ENCODE measurements at places on chromosomes 6 and 20.
A peak's percentile ranks its signal among the peaks of the same experiment; 100 is the strongest.

- DNase-seq: no peak
These were observed 232.6 kb upstream of the MAP3K7 start for GRCh38 chr6:90819483-90819882.

DNA sequence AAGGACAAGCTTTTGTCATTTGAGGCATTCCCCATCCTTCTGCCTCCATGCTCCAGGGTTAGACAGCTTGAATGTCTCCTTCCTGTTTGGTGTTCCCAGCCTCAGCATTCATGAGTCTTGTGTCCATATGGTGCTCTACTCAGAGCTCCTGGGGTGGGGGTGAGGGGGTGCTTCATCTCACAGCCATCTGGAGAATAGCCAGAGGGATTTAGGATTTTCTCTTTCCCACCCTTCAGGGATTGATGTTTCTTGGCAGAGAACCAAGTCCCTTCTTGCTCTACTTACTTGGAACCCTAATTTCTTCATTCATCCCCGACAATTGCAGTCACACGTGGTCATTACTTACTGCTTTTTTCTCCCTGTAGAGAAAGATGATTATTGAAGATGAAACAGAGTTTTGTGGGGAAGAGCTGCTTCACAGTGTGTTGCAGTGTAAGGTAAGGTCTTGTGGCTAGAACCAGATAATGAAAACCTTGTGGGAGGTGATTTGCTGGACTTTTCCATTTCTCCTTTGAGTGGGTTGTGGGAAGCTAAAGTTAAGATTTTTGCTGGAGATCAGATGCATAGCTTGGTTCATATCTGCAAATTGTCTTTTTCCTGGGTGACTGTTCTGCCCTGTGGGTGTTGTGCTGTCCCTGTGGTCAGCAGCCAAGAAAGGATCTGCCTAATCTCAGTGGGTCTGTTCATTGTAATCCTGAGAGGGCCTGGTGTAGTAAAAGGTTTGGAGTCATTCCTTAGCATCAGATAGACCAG is 18.6 kb downstream of the CMTR1 start:
- DNase-seq: no peak

DNA sequence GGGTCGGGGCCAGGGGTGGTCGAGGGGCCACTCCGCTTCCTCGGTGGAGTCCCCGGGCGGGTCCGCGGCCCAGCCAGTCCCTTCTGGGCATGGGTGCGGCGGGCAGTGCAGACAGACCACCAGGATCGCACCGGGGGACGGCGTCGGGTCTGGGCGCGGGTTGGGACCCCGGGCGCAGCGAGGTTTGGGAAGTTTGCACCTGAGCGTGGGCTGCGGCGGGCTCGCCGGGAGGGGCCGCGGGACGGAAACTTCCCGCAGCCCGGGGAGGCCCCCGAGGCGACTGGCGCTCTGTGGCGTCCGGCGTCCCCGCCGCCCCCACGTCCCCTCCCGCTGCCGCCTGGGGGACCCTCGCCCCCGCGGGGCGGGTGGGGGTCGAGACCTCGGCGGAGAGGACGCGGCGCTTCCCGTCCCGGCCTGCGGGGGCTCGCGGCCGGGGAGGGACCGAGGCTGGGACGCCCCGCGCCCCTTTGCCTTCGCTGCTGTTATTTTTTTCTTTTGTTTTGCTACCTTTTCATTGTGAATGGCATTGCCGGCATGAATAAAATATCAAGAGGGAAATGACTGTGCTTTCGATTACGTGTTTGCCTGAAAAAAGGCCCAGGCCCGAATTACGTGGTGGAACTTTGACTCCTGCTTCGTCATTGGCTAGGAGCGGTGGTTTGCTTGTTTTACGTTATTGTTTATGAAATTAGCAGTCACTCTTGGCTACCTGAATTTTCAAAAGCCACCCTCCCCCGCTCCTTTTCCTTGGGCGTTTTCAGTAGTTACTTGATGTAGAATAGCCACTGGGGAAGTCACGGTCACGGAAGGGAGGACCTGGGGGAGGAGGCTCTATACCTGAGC is 703 bp downstream of the SNX9 start:
- peak; percentile 85 for DNase-seq

DNA sequence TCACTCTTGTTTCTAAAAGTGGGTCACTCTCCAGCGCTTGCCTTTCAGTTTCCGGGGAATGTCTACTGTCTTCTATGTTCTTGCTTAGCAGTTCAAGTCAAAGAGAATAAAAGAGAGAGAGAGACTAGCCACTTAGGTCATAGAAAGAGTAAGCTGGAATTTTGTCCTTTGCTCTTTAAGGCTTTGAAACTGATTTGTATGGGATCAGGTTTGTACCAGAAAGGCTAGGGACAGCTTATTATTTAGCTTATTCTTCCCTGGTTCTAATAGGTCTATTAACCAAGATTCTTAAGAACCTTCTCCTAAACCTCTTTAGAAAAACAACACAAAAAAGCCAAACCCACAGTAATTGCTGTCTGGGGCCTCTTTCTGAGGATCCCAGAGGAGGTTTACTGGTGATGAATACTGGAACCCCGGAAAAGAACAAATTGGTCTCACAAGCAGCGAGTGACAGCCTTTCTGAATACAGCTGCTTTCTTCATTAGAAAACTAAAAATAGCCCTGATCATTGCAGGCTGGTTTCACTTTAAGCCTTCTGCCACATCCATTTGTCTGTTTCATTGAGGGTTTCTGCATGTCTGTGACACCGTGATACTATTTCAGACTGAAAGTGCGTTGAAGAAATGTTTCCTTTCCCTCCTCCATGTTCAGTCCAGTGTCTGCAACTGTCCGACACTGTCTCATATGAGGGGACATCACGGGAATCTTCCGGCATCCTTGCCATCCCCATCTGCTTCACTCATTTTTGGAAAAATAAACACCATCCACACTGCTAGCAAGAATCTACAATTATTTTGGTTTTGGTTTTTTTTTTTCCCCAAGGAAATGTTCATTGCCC is 75.1 kb upstream of the ATXN1 start:
- peak; percentile 66 for DNase-seq

DNA sequence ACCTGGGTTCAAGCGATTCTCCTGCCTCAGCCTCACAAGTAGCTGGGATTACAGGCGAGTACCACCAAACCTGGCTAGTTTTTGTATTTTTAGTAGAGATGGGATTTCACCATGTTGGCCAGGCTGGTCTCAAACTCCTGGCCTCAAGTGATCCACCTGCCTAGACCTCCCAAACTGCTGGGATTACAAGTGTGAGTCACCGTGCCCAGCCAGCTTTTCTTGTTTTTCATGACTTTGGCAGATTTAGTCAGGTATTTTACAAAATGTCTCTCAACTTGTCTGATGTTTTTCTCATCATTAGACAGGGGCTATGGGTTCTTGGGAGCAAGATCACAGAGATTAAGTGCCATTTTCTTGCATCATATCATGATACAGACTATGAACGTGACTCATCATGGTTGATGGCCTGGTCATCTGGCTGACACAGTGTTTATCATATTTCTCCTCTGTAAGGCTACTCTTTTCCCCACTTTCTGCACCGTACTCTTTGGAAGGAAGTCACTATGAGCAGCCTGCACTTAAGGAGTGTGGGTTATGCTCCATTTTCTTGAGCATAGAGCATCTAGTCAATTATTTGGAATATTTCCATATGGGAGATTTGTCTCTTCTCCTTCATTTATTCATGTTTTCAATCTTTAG is 67.8 kb downstream of the RNF182 start:
- no peak for DNase-seq

DNA sequence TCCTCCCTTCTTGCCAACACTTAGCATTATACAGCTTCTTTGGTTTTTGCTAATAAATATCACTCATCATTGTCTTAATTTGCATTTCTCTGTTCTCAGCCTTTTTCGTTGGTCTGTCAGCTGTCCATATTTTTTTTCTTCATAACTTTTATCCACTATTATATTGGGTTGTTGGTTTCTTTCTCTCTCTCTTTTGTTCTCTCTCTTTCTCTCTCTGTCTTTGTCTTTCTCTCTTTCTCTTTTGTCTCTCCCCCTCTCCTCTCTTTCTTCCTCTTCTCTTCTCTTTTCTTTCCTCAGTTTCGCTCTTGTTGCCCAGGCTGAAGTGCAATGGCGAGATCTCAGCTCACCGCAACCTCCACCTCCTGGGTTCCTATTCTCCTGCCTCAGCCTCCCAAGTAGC is 36.5 kb downstream of the JARID2 start:
- no peak for DNase-seq

- no peak for DNase-seq
These were observed 122.3 kb downstream of the RPS12 start for GRCh38 chr6:132936646-132937045.

DNA sequence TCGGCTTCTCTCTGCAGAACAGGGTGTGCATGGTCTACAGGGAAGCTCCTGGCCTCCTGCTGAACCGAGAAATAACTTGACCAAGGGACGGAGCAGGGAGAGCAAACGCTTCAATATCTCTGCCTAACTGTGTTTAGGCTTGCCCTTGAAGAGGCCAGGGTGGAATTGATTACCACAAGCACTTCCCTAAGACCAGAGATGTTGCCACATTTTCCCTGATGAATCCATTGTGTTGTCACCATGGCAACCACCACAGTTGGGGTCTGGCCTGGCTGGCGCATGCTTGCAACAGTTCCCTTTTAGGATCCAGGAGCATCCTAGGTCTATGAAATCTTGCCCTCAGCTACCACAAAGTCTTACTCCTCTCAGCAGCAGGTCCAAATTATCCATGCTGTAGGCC is 213.5 kb upstream of the SULF2 start:
- peak; percentile 18 for DNase-seq

DNA sequence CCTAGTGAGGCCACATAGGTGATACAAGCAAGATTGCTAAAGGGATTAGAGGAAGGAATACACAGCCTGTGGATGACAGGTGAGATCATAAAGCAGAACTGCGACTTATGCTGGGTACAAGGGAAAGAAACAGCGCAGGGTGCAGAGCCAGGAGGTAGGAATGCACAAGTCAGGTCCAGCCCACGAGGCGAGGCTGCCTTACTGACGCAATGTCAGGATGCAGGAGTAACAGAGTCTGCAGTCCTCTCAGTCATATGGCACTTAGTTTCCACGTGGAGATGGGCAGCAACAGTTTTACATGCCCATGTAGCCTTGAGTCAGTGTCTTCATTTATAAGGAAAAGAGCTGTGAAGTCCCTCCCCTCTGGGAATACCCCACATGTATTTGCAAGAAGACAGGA is 210.9 kb downstream of the SYNE1 start:
- DNase-seq: no peak

DNA sequence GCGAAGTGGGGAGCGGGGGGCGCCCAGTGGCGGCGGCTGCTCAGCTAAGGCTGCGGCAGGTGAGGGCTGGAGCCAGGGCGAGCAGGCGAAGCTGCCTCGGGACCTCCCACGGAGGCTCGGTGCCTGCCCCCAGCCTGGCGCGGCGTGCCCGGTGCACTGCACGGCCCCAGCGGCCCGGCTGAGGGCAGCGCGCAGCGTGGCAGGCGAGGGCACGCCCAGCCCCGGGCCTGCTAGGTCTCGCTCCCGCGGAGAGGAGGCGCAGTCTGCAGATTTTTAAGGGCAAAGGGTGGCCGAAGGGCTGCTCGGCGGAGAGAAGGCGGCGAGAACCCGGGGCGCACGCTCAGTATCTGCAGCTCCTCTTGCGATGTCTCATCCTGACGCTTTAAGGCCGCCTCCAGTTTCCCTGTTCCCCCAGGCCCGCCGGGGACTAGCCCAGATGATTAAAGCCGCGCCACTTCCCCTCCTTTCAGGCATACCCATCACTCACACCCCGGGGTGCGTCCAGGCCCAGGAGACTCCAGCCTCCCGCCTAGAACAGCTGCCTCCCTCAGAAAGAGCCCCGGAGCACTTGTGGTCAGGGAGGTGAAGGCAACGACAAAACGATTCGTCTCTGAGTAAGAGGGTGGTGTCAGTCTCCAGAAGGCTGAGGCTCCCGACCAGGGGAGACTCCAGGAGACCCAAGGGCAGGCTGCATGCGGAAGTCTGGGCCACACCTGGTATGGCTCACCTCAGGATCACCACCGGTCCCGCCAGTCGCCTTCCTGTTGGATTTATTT is at the start of gene FERMT1:
Gene FERMT1, minus strand, starts transcription at position 158 of the 776 bp plus-strand sequence. CDS start 3,476 bp downstream, outside the sequence.
- peak; percentile 65 for DNase-seq

DNA sequence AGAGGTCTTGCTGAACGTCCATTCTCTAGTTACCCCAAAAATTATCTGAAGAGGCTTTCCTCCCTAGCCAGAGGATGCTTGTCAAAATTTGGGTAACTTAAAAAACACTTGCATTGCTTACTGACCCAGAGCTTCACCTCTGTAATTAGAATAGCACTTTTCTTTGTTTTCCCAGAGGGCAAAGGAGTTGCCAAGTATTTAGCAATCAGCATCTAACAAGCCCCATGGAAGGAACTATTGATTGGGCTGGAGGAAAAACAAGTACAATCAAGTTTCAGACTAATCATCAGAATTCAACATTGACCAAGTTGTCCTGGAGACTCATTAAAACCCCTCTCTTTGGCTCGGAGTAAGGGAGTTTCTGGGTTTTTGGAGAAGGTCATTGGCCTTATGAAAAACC is 226.4 kb downstream of the TBC1D7 start:
- no peak for DNase-seq

DNA sequence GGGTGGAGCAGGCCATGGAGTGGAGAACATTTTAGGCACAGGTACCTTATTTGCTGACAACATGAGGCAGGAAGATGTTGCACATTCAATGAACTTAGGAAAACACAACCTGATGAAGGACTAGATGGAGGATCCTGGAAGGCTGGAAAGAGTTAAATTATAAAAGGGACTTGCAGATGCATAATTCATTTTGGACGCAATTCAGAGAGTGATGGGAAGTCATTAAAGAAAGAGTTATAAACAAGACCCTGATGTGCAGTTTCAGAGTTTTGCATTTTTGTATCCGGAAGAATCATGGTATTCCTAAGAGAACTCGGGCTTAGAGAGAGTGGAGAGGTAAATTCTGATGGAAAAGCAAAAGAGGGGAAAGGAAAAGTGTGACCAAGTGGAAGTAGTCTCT is 104.5 kb downstream of the TSHZ2 start:
- DNase-seq: no peak

GRCh38 chr6:20866935-20867703 is 332.9 kb downstream of the CDKAL1 start:
- DNase-seq: no peak

DNA sequence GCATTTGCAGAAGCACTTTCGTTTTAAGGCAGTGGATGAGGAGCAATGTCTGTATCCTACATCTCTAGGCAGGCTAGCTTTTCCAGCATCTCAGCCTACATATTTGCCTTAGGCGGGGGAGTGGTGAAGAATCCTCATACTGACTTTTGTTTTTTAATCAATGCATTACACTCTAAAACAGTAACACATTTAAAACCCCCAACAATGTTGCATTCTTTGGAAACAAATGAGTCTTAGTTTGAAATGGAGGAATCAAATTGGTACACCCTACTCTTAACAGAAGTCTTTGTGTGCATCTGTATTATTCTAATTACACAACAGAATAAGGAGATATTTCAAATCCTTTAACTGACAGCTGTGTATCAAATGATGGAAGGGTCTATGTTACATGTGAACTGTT is 9.0 kb downstream of the NKAIN2 start:
- no peak for DNase-seq

Data from common myeloid progenitor, CD34-positive (primary cell).